ENCODE measurements at places on chromosomes 2 and 18.

- DNase-seq: no peak
Observed at GRCh38 chr2:155151472-155151871, 453.0 kb downstream of the KCNJ3 start.

GRCh38 chr2:160055726-160056108, 6.7 kb downstream of the PLA2R1 start:
- no peak for DNase-seq

DNA sequence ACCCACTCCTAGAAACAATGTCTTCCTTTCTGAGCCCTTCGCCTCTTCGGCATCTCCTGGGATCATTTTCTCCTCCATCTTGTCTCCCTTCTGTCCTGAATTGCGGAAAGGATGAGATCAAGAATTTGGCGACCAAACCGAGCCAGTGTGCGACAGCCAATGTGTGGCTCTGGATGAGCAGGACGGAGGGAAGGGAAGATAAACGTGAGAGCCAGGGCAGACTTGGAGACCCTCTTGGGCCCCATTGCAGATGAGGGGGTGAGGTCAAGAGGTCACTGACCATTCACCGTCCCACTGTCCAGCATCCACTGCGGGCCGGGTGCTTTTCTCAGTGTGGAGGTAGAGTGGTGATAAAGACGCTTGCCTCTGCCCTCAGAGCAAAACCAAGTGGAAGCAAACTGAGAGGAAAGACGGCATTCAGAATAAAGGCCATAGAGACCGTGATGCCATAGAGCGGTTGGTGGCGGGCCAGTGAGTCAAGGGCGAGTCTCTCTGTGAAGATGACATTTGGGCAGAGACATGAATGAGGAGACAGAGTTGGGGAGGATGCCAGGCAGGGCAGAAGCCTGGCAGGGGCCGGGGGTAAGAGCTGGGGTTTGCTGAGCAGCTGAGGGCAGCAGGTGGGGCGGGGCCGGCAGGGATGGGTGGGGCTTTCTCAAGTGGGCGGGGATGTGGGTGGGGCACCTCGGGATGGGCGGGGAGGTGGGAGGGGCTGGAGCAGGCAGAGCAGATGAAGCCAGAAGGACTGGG, 55.6 kb downstream of the ACAA2 start:
- DNase-seq: no peak

DNA sequence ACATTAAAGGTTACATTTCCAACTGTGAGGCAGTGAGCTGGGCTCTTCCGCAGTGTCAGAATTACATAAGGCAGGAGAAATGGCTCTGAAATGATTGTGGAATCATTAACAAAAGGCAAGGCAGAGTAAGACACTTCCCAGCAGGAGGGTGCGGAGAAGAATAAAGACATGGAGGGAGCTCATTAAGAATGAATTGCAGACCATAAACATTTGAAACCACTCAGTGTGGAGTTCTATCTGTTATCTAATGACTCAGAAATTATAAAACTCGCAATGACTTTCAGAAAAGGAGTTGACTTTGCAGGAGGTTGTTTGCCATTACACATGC, 77.0 kb downstream of the SMIM21 start:
- peak; percentile 87 for DNase-seq

GRCh38 chr2:157785866-157786662, 90.1 kb downstream of the ACVR1 start:
- DNase-seq: no peak

DNA sequence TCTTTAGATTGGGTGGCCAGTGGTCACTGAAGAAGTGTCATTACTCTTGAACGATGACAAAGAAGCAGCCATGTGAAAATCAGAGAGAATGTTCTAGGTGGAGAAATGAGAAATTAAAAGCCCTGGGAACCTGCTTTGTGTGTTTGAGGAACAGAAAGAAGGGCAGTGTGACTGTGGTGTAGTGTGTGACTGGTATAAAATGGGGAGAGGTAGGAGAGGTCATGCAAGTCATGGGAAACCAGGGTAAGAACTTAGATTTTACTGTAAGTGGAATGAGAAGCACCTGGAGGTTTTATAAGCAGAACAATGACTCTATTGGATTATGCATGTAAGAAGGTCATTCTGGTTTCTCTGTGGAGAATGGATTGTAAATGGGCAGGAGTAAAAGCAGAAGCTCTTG, 12.2 kb downstream of the ICOS start:
- DNase-seq: no peak

DNA sequence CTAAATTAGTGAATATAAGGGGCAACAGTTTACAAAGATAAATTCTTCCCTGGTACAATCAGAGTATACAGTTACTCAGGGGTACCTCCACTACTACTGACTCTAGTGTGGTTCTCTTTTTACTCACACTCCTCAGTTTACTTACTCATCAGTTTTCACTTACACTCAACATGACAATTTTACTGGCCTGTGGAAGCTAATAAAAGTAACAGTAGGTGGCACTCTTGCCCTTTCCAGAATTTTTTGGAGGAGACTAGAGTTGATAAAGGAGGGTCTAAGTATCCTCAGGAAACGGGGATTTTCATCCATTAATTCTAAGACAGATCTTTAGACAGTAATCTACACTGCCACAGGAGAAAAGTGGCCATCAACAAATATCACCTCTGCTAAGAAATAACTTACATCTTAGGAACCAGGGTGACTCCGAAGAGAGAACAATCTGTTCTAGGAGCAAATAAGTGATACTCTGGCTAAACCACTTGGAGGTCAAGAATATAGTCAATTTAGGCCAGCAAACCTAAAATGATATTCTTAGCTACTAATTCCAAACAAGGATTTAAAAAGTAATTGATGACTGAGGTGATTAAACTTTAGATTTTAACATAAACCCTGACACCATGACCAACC, 61.3 kb downstream of the ATL2 start:
- peak; percentile 24 for DNase-seq

DNA sequence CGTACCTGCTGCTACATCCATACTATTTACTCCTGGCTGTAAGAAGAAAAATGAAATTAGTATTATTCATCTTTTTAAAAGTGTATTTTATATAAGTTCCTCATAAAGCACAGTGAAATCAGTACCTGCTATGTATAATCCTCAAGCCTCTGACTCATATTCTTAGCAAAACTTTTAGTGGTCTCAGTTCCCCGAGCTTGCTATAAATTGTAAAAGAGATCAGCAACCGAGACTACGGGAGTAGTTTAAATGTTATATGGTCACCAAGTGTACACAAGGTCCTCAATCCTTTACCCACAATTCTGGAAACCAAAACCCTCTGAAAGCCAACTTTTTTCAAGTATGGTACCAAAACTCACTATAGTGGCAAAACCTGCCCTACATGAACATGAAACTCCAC, 24.2 kb downstream of the PRPF40A start:
- DNase-seq: no peak

- DNase-seq: peak; percentile 29
Observed at GRCh38 chr2:105590780-105591660, 153.7 kb upstream of the NCK2 start.

- DNase-seq: no peak
Observed at GRCh38 chr2:165467921-165468320, 1.6 kb upstream of the CSRNP3 start.

DNA sequence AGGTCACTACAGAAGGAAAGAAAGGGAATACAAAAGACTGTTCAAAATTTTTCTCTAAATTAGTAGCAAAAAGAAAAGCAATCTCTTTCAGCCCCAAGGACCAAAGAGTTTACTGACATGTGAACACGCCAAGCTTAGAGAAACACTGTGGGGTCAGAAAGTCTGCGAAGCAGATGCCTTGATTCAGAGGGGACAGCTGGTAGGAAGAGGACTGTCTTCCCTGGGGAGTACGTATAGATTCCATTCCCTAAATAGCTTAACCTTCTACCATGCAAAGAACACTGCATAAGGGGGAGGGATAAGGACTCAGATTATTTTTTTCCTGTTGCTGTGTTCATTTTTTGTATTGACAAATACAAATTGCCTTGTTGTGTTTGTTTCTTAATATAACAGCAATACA, 96.1 kb downstream of the IRS1 start:
- no peak for DNase-seq

GRCh38 chr2:188378371-188378950, 86.8 kb downstream of the GULP1 start:
- DNase-seq: no peak

GRCh38 chr2:213679894-213680293, 395.6 kb downstream of the SPAG16 start:
- DNase-seq: no peak

DNA sequence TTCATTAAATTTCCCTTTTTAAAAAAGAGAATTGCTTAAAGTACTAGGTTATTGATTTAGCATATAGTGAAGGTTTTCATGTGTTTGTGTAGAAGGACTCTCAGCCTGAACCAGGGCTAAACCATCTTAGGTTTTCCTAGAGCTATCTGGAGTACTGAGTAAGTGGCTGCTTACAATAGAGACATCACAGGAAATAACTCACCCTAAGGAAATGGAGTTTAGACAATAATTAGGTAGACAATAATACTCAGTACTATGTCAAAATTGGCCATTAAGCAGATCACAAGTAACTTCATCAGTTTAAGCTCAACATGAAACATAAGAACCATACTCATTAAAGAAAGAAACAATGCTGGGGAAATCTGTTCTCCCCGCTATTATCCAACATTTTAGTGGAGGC, 240.0 kb downstream of the RND3 start:
- DNase-seq: no peak

- no peak for DNase-seq
Observed at GRCh38 chr2:224278531-224278930, 123.4 kb downstream of the FAM124B start.

GRCh38 chr2:26034637-26034992, 731 bp downstream of the RAB10 start:
- peak; percentile 66 for DNase-seq

DNA sequence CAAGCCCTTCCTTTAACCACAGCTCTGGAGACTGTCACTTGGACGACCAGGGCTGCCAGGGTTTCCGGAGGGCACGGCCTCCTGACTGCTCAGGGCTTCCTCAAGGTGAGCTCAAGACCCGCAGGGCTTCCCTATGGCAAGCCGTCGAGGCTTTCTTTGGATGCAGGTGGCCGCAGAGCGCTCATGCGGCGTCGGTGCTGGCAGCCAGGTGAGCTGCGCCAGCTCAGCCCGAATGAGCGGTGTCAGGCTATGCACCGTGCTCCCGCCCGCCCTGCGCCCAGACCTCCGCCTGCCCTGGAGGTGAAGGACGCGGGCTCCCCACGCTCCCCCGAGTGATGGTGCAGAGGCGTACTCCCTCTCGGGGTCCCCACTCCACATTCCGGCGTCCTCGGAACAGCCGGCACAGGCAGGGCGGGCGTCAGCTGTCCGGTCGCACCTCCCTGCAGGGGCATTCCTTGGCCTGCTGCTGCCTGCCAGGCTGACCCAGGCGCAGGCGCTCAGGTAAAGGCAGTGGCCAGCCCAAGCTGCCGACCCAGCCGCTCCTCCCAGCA, 20.8 kb upstream of the TUBB6 start:
- no peak for DNase-seq

DNA sequence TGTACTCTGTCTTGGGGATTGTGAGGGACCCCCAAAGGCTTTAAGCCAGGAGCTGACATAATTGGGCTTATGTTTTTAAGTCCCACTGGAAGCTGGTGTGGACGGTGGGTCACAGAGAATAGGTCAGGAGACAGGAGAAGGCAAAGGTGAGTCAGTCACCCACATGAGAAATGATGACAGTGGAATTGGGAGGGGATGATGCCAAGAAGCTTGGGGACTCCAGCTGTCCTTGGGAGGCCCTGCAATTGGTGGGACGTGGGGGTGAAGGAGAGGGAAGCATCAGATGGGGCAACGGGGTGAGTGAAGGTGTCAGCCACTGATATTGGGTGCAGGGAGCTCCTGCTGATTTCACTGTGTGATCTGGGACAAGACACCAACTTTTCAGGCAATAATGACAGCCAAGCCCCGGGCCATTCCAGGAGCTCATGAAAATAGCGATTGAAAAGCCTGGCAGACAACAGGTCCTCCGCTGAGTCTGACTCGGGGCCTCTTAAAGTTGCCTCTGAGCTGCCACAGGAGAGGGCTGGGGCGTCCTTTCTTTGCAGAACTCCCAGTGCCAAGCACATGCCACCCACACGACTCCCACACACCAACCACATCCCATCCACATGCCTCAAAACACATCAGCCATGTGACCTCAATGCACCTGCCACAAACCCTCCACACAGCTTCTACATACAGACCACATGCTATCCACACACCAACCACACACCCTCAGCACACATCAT, 13.4 kb downstream of the TNS1 start:
- DNase-seq: no peak

DNA sequence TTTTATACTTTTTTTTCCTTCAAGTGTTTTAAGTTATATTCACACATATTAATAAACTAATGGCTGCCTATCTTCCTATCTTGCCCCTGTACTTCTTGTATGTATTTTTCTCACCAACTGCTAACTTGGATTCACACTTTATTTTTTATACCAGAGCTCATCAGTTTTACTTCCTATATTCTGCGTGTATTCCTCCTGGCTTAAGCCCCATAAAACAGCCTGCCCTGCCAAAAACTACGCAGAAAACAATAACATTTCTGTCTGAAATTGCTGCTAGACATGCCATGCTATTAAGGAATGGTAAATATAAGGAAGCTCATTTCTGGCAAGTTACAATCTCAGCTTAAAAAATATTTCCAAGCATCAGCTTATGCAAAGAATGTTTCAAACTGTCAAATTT, 172.3 kb downstream of the UBE2E3 start:
- DNase-seq: no peak

- DNase-seq: no peak
Observed at GRCh38 chr2:69385443-69386151, 1.4 kb downstream of the GFPT1 start.

GRCh38 chr18:9244376-9244775, 90.2 kb upstream of the TWSG1 start:
- no peak for DNase-seq

- DNase-seq: no peak
Observed at GRCh38 chr2:176091329-176092258, 927 bp upstream of the HOXD13 start.

DNA sequence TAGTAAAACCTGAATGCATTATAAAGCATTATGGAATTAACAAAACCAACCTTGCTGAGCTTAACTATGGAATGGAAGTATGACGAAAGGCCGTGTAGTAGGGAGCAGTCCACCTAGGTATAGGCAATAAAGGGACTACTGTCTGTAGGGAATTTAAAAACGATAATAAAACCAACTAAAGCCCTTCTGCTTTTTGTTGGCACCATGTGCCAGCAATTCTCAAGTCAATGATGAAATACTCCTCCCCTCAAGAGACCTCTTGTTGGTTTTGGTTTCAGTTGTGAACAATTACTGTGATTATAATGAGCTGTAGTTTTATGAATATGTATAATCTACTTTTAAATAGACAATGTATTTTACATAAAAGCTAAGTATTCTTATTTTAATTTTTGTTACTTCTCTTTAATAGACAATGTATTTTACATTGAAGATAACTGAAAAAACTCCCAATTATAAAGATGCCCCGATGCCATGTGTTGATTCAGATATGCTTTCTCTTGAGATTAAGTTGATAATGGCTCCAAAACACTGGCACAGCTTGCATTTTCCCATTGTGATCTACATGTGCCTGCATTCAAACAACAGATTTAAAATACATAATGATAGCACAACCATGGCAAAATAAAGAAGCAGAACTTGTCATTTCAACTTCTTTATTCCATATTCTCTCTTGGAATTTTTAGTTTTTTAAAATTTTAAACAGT, 55.5 kb upstream of the ZDBF2 start:
- no peak for DNase-seq

- DNase-seq: no peak
Observed at GRCh38 chr2:30074023-30074422, 72.8 kb upstream of the YPEL5 start.

All from kidney glomerular epithelial cell (primary cell).